ENCODE measurements at places on chromosomes 11 and 22. TPM values are rescaled to one million over a fixed set of nuclear protein-coding genes. Genes with fewer than 3 reads are reported as not detected.

The MIAT gene
- 0.29 TPM for total RNA-seq

The EXT2 gene
- 57.4 TPM for total RNA-seq

The C22orf31 gene
- not detected for total RNA-seq

The CCDC87 gene
- total RNA-seq, result 0.54 TPM

The TUBA8 gene
- total RNA-seq, result 0.72 TPM

Data from A549 treated with CORT108297 at 1 μM for 4 hours (cell line).